Activated CD8-positive, alpha-beta memory T cell treated with anti-CD3 and anti-CD28 coated beads for 48 hours (primary cell): ENCODE measurements at places on chromosomes 5 and 9.

DNA sequence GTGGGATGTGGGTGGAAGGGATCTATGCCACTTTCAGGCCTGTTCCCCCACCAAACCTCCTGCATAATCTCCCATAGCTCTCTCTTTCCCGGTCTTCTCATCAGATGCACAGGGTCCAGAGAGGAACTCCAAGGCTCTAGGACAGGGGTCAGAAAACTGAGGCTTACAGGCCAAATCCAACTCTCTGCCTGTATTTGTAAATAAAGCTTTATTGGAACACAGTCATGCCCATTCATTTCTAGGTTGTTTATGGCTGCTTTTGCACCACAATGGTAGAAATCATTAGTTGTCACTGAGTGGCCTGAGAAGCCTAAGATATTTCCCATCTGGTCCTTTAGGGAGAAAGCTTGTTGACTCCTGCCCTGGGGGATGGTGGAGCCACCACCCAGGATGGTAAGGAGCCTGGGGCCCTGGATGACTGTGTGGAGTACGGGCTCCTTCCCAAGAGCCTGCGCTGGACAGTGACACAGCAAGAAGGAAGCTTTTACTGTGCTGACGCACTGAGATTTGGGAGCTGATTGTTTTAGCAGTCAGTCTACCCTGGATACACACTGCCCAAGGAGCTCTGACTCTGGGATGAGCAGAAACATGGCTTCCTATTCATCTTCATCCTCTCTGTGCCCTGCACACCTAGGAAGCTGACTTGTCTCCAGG lies 64.0 kb upstream of the RAPGEF1 start:
- no peak for DNase-seq

DNA sequence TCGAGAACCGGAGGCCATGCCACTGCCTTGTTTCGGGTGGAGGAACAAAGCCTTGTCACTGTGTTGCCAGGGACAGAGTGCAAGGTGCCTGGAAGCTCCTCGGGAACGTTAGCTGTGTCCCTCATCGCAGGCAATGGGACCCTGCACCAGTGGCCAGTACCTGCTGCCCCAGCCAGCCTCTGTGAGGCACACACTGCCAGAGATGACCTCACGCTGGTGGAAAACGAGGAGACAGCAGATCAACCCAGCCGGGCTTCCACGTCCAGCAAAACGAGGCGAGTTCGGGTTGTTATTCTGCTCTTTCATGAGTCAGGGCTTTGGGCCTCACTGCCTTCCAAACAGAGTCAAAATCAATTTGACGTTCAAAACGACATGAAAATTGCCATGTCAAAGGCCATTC lies 104.1 kb downstream of the ADAMTS2 start:
- no peak for DNase-seq

GRCh38 chr5:9037048-9037447 lies 508.8 kb downstream of the SEMA5A start:
- no peak for DNase-seq

DNA sequence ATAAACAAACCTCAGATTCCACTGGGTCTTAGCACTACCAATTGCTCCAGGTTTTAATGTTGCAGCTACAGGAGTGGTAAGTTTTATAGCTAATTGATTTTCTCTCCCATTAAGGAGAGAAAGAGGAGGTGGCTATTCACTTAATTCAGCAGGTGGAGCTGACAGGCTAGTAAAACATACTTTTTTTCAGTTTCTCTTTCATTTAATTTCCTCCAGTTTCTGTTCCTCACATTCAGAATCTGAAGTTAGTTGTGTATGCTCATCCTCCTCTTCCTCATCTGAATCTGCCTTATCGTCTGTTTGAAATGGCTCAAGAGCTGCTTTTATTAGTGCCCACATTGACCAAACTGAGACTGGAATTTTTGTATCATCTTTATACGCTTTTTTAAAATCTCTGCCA lies 98.0 kb downstream of the PLPPR1 start:
- DNase-seq, result no peak

GRCh38 chr9:79334711-79335110 lies 237.1 kb upstream of the TLE4 start:
- DNase-seq, result no peak

DNA sequence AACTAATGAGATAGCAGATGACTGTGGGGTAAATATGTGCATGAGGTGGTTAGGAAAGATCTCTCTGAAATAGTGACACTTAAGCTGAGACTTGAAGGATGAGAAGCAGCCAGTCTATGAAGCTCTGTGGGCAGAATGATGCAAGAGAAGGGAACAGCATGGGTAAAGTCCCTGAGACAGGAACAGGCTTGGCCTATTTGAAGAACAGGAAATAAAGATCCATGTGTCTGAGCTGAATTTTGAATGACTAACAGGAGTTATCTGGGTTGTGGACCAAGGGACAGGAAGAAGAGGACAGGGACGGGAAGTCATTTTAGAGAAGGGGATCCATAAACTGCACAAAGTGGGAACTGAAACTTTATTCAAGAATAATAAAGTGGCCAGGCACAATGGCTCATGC lies 25.6 kb upstream of the HMGCS1 start:
- no peak for DNase-seq

- DNase-seq, result no peak
Measured at GRCh38 chr9:131235480-131235851, 40.8 kb downstream of the FAM78A start.

DNA sequence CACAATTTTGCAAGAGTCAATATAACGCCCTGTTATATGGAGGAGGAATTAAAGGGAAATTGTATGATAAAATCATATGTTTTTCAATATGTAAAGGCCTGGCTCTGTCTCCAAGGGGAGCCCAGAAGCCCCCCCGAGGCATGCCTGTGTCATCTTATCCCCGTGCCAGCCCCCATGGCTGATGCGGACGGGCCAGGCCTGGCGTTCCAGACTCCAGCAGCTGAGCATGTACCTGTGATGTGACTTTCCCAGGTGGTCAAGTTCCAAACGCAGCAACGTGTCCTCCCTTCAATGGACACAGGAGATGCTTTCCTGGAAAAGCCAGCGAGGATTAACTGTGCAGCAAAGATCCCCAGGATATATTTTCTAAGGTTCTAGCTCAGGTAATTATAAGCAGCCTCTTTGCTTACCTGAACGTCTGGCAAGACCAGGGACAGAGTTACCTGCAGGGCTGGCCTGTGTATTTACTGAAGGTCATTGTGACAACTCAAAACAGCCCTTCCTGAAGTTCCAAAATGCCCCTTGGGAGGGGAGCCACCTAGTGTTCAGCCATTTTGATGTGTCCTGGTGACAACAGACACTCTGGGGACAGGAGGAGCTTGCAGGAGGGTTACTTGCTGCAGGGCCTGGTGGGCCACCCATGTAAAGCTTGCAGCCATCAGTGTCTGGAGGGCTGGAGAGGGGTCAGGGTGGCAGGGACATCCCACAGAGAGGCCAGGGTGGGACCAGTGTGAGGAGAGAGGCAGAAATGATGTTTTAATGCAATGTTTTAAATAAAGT lies 53.3 kb upstream of the RNU6ATAC start:
- DNase-seq, result no peak

DNA sequence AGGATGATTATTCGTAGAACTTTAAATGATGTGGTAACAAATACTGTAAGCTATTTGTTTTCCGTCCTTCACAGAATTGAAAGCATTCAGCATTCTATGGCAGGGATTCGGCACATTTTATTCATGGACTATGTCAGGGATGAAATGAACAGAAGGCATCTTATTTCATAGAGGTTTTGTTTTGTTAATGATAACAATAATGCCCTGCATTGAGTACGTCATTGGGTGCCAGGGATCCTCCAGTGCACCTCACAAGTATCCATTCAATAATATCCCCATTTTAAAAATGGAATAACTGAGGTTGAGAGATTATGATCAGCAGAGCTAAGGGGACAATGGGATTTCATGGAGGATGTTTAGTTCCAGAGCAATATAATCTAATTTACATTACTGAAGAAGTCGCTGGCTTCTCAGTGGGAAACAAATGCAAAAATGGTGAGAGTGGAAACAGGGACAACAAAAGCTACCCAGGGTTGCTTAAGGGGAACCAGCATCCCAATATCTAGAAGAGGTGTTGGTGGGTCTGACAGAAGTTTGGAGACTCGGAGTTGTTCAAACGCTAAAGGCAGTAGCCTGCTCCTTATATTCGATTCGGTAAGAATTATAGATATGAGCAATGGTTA lies 985.7 kb upstream of the WWC1 start:
- no peak for DNase-seq

DNA sequence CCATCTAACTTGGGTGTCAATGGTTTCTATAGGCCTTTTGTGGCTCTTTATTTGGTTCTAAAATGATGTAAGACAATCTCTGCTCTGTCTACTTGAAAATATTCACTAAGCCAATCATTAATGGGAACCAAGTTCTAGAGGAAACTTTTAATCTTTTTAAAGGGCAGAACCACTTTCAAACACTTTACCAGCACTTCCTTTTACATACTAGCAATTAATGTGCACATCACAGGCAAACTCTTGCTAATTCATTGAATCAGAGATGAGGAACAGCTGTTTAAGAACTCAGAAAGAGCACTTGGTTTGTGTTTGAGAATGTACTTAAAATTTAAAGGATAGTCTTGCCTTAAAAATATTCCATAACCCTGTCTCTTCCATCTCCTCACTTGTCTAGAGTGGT lies 83.4 kb downstream of the PAPPA start:
- DNase-seq, result no peak

DNA sequence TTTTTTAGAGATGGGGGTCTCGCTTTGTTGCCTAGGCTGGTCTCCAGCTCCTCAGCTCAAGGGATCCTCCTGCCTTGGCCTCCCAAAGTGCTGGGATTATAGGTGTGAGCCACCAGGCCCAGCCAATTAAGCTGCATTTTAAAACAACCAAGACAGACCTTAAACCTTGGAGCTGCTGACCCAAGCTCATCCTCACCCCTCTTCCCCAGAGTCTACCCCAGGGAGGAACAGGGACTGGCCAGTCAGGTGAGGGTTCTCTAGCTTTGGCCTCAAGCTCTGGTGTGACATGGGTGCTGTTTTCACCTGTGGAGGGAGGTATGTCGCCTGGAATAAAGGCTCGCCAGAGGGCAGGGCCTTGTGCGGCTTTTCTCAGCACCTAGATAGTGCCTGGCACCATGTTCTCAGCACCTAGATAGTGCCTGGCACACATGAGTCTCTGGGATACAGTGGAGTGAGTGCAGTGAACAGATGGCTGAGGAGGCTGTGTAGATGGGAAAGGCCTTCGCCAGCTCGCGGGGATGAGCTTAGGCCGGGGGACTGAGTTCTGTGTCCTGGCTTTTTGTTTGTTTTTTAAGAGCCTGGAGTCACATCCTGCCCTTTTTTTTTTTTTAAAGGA lies 7.4 kb downstream of the CDK9 start:
- DNase-seq, result no peak

DNA sequence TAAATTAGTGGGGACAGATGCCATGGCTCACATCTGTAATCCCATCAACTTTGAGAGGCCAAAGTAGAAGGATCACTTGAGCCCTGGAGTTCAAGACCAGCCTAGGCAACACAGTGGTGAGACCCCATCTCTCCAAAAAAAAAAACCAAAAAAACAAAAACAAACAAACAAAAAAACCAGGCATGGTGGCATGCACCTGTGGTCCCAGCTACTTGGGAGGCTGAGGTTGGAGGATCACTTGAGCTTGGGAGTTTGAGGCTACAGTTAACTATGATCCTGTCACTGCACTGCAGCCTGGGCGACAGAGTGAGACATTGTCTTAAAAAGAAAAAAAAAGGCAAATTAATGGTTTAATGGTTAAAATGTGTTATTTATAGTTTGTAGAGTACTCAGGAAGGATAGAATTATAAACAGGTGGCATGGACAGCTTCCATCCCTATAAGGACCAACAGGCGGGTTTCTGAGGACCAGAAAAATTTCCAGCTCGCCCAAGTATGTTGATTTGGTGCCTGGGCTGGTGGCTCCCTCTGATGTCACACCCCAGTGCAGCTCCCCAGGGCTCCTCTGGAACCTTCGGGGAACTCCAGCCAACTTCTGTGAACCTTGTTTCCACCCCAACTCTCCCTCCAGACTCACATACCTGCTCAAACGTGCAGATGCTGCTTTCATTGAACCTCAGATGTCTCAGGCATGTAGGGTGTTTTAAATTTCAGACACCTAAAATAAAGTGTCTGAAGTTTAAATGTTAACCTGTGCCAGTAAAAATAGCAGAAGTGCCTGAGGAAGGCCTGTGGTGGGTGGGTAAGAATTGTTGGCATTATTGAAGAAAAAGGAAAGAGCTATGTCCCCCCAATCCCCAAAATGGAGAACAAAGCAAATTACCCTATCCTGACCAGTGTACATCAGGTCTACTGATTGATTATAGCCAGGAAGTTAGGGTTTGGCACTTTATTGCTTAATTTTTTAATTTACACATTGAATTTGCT lies 69.0 kb downstream of the TRIO start:
- no peak for DNase-seq

GRCh38 chr9:123871781-123872180 lies 58.1 kb downstream of the DENND1A start:
- DNase-seq, result no peak

- no peak for DNase-seq
Measured at GRCh38 chr9:82555431-82556051, 507.4 kb downstream of the RASEF start.

DNA sequence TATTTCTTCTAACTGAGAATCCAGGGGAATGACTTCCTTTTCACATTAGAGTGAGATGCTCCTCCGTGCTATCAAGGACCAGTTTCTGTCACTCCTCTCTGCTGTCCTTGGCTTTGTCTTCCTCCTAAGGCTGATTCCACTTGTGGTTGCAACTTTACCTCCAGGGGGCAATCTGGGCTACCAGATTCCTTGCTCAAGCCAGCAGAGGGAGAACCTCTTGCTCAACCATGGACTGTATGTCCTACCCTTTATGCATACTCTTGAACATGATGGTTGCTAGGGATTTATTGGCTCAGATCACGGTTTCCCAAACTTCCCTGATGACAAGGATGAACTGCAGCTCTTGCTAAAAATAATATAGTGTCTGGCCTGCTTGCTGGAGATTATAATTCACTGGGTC lies 24.0 kb downstream of the NNT start:
- DNase-seq, result no peak

DNA sequence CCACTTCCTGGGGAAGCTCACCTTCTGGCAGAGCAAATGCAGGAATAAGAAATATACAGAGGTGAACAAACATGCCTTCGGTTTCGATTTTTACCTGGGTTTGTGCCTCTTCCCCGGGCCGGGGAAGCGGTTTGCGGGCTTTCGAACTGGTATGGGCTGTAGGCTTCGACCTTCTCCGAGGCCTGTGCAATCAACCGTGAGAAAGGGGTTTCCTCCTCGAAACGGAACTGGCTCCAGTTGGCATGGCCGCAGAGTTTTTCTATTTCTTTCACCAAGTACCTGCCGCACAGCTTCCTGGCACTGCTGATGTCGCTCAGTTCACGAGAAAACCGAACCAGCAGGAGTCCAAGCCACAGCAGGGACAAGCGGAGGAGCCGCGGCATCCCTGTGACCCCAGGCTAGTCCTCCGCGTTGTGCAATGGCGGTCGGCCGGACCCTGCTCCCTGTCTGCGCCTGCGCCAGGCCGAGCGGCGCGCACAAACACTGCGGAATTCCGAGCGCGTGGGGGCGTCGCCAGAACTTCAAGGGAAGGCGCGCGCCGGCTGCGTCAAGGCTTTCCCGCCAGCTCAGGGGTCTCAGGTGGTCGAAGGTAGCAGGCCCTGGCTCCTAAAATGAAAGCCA lies at the start of gene INSL6:
Gene INSL6, minus strand, starts transcription at position 420 of the 621 bp plus-strand sequence. Its CDS starts 37 bp downstream, at position 383.
- DNase-seq, result no peak

- DNase-seq, result no peak
Measured at GRCh38 chr5:169201597-169201996, 99.3 kb downstream of the SLIT3 start.
